ENCODE measurements at places on chromosomes 11 and 22.

GRCh38 chr11:23079382-23079813, 219.1 kb upstream of the CCDC179 start:
- peak; percentile 61 for DNase-seq

DNA sequence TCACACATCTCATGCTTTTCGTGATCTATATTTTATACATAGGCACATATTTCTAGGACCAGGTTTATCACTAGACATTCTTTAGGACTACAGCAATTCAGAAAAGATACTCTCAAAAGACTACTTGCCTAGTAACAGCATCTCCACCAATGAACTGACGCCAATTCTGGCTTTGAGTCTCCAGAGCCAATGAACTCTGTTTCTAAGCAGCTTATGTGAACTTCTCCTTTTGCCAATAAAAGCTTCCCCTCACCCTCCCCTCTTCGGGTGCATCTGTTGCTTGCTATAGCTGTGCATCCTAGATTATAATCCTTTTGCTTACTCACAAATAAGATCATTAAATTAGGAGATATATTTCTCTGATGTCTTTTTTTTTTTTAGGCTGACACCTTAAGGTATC, 11.4 kb upstream of the ANKK1 start:
- peak; percentile 10 for DNase-seq

GRCh38 chr11:103928040-103928801, 108.2 kb upstream of the DDI1 start:
- DNase-seq: no peak

- no peak for DNase-seq
Measured at GRCh38 chr22:25896592-25896991, 154.6 kb downstream of the MYO18B start.

GRCh38 chr11:129287920-129288319, 87.7 kb upstream of the BARX2 start:
- DNase-seq: no peak

GRCh38 chr11:115247361-115247760, 256.9 kb downstream of the CADM1 start:
- peak; percentile 97 for DNase-seq

GRCh38 chr22:48802576-48802975, 1025.1 kb downstream of the BRD1 start:
- DNase-seq: no peak

GRCh38 chr11:130418210-130418609, 10.2 kb downstream of the ADAMTS8 start:
- no peak for DNase-seq

- DNase-seq: peak; percentile 1
Measured at GRCh38 chr11:32466279-32466915, 31.1 kb upstream of the WT1 start.

DNA sequence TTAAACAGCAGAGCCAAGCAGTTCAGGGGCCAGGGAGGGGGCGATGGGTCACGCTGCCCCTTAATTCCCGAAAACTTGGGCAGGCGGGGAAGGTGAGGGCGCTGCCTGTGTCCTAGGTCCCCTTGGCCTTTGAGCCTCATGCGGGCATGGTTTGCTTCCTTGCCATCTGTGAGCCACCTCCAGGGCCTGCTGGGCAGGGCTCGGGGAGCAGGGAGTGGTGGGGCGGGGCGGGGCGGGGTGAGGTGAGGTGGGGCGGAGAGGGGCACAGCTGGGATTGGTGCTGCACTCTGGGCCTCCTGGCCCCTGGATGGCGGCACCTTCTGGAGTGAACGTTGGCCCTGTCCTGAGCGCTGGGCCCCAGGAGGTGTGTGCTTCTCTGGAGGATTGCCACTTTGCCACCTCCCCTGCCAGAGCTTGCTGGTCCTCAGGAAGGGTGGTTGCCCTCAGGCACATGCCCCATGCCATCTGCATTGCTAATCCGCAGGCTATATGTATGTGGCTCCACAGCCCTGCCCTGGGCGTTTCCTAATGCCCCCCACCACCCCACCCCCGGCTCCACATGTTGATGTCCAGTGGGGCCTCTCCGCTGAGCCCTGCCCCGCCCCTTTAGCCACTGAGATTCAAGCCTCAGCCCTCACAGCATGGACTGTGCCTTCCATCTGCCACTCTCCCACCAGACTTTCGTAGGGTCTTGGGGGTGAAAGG, 352.5 kb downstream of the TBC1D22A start:
- DNase-seq: no peak

DNA sequence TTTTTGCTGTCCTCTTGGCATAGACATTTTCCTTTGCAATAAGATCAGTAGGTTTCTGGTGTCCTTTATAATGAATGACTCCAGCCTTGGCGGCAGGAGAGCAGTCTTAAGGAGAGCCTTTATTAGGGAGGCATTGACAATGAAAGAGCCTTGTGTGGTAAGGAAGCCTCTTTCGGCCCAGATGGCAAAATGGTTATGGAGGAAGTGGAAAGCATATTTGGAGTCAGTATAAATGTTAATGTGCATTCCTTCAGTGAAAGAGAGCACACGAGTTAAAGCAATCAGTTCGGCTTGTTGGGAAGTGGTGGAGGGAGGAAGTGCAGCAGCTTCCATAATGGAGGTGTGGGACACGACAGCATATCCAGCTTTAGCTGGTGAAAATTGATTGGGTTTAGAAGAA, 18.1 kb upstream of the ANO1 start:
- DNase-seq: no peak

GRCh38 chr11:75513250-75513649, 12.5 kb downstream of the GDPD5 start:
- DNase-seq: peak; percentile 54

GRCh38 chr11:65419460-65419771, 3.2 kb upstream of the NEAT1 start:
- DNase-seq: no peak

DNA sequence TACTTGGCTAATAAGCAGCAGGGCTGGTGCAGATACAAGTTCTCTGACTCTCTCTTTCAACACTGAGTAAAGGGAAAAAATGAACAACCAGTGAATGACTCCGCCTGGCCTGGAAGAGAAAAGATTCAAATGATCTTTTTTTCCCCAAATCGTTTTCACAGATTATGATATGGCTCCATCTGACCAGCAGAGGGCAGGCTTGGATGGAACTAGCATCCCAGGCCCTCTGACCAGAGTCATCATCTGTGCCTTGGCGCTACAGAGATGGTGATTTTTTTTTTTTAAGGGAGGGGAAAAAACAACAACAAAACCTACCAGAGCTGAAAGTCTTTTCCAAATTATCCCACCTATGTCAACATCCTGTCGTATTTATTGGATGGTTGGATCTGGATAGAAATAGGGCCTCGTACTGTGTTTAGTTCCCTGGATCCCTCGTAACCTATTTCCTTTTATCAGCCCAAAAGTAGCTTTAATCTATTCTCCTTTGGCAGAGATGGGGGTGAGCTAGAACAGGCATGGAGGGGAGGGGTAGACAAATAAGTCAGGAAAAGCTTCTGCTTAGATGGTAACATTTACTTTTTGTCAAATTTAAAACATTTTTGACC, 69.7 kb downstream of the PRSS23 start:
- peak; percentile 30 for DNase-seq

GRCh38 chr11:223884-224283, 12.3 kb downstream of the SIRT3 start:
- DNase-seq: no peak

- no peak for DNase-seq
Measured at GRCh38 chr11:35045236-35045820, 93.6 kb upstream of the CD44 start.

- DNase-seq: no peak
Measured at GRCh38 chr11:20458905-20459632, 71.6 kb downstream of the PRMT3 start.

- DNase-seq: no peak
Measured at GRCh38 chr11:20274031-20274430, 89.5 kb upstream of the HTATIP2 start.

DNA sequence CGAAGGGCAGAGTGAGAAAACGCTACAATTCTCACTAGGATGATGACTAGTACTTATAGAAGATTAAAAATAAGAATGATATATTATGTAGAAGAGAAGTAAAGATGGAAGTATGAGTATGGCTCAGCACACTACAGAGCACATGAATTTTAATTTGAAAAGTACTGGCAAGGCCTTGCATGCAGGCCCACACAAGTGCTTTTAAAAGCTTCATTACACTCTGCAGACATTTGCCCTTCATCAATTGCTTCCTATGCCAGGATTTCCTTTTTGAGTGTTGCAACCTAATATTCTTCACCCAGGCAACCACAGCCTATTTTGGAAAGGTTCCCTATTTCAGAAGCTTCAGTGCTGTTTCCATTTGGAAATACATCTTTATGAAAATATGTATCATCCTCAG, 81.1 kb downstream of the LARGE2 start:
- no peak for DNase-seq

GRCh38 chr11:57742087-57742452, 779 bp downstream of the SELENOH start:
- DNase-seq: no peak

- DNase-seq: peak; percentile 15
Measured at GRCh38 chr22:31144223-31144622, 3.9 kb upstream of the PLA2G3 start.

GRCh38 chr11:45264839-45265515, 21.2 kb downstream of the SYT13 start:
- peak; percentile 94 for DNase-seq

GRCh38 chr11:57426929-57427726, at the start of gene SLC43A3:
TSS of gene SLC43A3 (minus strand) at chr11:57427121. CDS start at chr11:57426172, 949 bp downstream.
- peak; percentile 90 for DNase-seq

DNA sequence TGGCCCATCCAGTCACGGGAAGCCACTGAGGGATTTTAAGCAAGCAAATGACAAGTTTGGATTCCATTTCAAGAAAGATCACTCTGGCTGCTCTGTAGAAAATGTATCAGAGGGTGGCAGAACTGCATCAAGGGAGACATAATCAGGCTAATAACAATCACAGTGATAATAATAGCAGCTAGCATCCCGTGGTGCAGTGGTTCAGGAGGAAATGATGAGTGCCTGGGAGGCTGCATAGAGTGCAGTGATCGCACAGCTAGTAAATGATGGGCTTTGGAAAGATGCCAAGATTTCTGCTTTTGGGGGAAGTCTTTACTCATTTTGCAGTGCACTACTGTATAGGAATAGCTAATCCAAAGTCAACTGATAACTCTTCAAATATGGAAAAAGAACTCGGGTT, 35.8 kb downstream of the TNRC6B start:
- DNase-seq: no peak

- DNase-seq: peak; percentile 37
Measured at GRCh38 chr11:111960916-111961315, 23.8 kb downstream of the DIXDC1 start.

- no peak for DNase-seq
Measured at GRCh38 chr11:9057007-9057406, 34.4 kb downstream of the SCUBE2 start.

- DNase-seq: no peak
Measured at GRCh38 chr11:92540096-92540495, 315.5 kb downstream of the FAT3 start.

DNA sequence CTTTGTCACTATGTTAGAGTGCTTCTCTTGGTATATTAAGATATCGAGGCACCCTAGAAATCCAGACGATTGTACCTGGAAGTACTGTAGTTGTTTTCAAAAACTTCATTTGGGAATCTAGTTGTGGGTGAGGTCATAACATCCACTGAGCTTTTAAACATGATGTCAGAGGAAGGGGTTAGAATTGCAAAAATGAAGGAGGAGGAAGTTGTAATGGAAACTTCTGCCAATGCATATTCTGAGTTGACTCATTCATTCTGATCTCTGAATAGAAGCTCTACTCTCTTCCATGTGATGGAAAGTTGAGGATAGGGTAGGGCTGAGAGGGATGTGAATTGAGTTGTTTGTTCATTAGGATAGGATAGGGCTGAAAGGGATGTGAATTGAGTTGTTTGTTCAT, 7.7 kb downstream of the CD44 start:
- no peak for DNase-seq

- DNase-seq: no peak
Measured at GRCh38 chr22:43244803-43245527, 58.0 kb upstream of the TTLL12 start.

- peak; percentile 15 for DNase-seq
Measured at GRCh38 chr11:100632941-100633452, 54.1 kb upstream of the ARHGAP42 start.

DNA sequence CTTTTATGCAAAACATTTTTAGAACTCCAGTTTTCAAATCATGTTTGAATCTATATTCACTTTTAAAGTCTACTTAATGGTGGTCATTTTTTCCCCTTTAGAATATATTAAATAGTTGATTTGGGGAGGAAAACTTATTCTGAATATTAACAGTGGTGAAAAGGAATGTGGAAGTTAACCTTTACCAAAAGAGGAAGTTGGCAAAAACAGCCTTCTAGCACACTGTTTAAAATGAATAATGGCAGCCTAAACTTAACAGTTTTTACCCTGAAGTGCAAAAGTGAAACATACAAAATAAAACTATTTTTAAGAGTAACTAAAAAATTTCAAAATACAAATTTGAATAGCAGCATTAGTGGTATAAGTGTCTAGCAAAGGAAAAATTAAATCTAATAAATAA, 86.4 kb downstream of the GRK3 start:
- no peak for DNase-seq

- DNase-seq: no peak
Measured at GRCh38 chr11:76315182-76315853, 65.6 kb downstream of the THAP12 start.

- no peak for DNase-seq
Measured at GRCh38 chr11:9840460-9841004, 176.7 kb downstream of the SWAP70 start.

GRCh38 chr11:125925247-125925740, 20.6 kb upstream of the VSIG10L2 start:
- DNase-seq: peak; percentile 14

- no peak for DNase-seq
Measured at GRCh38 chr22:22138915-22139314, 105.7 kb upstream of the VPREB1 start.
